Stimulated activated CD8-positive, alpha-beta memory T cell treated with anti-CD3 and anti-CD28 coated beads, Interleukin-7, amount 100 ng/mL, for 1 hour (primary cell): ENCODE measurements at places on chromosomes 2 and 18.

GRCh38 chr2:234880551-234881211 lies 71.1 kb upstream of the SH3BP4 start:
- DNase-seq: no peak

- DNase-seq: no peak
Measured at GRCh38 chr2:231890896-231891513, 35.2 kb downstream of the NPPC start.

DNA sequence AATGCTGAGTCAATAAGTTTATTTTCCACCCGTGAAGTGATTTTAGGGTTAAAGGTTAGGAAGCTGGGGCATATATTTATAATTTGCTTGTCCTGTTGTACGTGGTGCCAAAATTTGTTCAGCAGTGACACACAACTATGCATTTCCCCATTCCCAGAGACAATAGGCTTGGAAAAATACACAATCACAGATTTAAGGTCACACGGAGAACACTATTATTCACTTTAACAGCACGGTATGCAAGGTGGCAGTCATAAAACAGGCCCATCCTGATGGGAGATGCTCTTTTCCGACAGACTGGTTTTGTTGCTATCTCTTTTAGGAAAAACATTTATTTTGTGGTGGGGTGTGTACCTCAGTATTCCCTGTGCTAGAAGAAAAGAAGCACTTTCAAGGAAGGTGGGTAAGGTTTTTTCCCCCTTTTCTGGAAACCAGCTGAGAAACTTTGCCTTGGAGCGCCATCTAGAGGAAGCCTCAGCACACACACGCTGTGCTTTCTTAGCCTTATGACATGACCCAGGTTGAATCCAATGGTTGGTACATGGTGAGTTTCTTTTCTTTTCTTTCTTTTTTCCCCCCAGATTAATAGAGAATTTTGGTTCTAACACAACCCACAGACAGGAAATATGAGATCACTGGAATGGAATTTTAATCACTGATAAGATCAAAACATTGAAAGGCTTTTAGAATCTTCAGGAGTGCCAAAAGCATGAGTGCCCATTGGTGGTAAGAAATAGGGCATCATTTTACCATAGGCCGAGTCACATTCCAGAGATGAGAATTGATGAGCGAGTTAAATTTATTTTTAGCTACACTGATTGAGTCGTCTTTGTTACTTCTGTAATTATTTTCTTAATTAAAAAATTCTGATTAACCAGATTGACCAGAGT lies 332.1 kb downstream of the AGPS start:
- DNase-seq: peak; percentile 1

GRCh38 chr2:101400506-101401325 lies 13.4 kb upstream of the CREG2 start:
- DNase-seq: no peak

DNA sequence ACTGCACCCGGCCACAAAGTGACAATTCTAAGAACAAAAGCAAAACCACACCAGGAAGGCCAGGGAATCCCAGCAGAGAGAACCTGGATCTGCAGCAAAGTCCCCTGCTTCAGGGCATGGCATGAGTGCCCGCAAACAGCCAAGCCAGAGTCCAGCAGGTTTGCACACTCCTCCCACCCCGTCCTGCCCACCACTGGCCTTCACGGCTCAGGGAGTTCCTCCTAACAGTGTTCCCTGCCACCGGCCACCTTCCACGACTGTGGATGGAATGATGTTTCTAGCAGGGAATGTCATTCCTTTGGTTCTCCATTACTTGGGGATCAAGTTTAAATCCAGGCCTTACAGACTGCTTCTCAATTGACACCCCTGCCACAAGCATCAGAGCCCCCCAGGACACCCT lies 42.0 kb upstream of the B3GNT7 start:
- no peak for DNase-seq

- no peak for DNase-seq
Measured at GRCh38 chr18:65298422-65298821, 452.4 kb upstream of the CDH7 start.

GRCh38 chr2:172792711-172793110 lies 57.1 kb downstream of the RAPGEF4 start:
- no peak for DNase-seq

GRCh38 chr2:187050409-187050998 lies 201.5 kb upstream of the ZSWIM2 start:
- DNase-seq: no peak

- DNase-seq: no peak
Measured at GRCh38 chr2:227789803-227790202, 23.8 kb upstream of the CCL20 start.

- DNase-seq: no peak
Measured at GRCh38 chr2:31522786-31523185, 58.0 kb downstream of the SRD5A2 start.

DNA sequence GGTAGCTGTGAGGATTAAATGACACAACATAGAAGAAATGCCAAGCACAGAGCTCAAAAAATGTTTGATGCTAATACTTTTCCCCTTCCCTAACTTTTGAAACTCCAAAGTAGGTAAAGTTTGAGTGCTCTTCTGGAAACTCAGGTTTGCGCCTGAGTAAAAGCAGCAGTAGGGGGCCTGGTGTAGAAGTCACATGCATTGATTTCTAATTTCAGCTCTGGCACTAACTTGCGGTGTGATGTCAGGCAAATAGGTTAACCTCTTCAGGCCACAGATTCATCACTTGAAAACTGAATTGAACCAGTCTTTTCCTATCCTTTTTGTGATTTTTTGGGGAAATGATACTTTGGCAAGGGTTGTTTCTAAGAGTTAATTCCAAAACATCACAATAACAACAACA lies 27.2 kb downstream of the LHCGR start:
- no peak for DNase-seq

GRCh38 chr2:233912691-233913423 lies 4.3 kb upstream of the TRPM8 start:
- DNase-seq: no peak

DNA sequence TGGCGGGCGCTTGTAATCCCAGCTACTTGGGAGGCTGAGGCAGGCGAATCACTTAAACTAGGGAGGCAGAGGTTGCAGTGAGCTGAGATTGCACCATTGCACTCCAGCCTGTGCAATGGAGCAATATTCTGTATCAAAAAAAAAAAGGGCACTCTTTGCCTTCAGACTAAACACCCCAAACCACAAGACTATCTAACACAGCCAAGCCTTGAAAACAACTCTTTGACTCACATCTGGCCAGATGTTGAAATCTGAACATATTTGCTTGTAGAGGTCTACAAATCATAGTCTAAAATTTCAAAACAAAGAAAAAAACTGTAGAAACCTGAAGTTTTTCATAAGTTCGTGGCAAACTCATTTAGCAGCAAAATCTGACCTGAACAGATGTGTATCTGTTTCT lies 94.9 kb downstream of the FAM161A start:
- DNase-seq: no peak
